ENCODE measurements at places on chromosomes 3 and 15.

GRCh38 chr3:34381243-34381642 is 582.8 kb downstream of the PDCD6IP start:
- DNase-seq: no peak

DNA sequence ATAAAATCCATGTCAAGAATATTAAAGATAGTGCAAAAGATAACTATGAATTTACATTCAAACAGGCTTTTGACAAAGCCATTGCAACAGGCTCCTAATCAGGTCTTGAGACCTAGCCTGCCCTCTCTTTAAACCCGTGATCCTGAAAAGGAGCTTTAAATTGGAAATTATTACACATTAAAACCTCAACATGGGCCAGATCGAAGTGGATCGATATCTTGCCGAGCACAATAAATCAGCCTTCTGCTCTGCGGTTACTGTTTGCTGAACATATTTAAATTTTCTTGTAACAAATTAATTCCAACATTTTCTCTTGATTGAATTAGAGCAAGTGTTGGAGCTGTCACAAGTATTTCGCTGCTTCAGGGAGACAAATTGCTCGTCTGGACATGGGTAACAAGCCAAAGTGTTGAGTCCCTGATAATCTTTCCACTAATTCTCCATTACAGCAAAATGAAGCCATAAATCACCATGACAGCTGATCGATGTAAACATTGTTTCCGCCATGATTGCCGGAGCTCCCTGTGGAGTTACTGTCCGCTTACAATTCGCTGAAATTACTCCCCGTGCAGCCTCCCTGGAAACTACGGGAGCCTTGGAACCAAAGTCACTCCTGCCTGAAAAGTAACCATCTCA is 47.6 kb downstream of the SHOX2 start:
- DNase-seq: no peak

- no peak for DNase-seq
Measured at GRCh38 chr3:167772992-167773391, 37.5 kb downstream of the SERPINI1 start.

DNA sequence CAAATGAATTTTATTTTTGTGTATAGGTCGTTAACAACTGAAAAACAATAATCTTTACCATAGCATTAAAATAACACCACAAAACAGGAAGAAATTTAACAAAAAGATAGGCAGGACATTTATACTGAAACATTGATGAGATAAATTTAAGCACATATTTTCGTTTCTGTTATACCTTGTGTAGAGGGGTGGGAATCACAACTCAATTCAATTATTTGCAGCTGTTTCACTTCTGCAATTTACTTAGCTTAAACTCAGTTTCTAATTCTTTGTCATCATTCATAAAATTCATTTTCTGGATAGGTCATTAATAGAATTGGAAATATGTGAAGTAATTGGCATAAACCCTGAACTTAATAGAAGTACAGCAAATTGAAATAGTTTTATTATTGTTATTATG is 42.3 kb downstream of the TP63 start:
- DNase-seq: no peak

DNA sequence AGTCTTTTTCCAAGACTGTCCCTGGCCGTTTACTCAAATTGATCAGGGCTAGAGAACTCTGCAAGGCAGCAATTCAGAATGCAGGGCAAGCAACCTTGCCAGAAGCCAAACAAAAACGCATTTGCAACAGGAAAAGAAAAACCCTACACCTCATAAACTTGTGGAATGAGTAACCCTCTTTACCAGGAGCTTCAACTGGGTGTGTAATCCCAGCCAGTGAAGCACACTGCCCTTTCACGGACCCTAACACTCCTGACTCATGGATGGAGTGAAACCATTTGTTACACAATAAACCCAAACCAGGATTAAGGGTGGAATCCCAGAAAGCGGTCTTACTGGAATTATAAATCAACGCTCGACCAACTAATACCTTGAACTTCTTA is 14.8 kb upstream of the LDHAL6B start:
- DNase-seq: no peak

DNA sequence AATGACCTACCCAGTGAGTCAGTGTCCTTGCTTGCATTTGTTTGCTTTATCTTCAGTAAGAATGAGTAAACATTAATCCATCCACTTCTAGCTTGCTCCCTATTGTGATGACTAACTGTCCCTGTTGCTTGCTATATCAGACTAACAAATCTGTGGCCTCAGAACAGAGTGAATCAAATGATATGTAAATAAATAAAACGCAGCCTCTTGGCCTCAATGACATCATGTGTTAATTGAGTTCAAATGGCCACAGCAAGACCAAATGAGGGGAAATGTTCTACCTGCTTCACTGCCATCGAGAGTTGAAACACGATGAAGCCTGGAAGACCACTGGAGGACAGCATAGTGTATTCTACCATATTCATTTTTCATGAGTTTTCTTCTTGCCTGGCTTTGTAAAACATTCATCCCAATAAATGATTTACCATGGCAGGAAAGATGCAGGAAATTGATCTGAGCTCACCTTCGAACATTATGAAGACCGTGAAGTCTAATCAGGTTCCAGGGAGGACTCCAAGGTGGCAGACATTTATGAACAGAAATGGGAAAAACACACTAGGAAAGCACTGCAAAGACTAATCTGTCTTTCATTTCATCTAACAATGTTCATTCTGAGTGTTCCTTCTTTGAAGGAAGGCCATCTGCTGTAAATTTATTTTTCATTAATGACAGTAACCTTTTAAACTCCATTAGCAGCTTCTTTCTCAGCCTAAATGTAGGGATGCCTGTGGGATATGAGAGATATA is 1144.5 kb downstream of the TUSC7 start:
- DNase-seq: no peak

Data from vagina (tissue), 2 donors.